ENCODE measurements at places on chromosomes 3 and 15.

DNA sequence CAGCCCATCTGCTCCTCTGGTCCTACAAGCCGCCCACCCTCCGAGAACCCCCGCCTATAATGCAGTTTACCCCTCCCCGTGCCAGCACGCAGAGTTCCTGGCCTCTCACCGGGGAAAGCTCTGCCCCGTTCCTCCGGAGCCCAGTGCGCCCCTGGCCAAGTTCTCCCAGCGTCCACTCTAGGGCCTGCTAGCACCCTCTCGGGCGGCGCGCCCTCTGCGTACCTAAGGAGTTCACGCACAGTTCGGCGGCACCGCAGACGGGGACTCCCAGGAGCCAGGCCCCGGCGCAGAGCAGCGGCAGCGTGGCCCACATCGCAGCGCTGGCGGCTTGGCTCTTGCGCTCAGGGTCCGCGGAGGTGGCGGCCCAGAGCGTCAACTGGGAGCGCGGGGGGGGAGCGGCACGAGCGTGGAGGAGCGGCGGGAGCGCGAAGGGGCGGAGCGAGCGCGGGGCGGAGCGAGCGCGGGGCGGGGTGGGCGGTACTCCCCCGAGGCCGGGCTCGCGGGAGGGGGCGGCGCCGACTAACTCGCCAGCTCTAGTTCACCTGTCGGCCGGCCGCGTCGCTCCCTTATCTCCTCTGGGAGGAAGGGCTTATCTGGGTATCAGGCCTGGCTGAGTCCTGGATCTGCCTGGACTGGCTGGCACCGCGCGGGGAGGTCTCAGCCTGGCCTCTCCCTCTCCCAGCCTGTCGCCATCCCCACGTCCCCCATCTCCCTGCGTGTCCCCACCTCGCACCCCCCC, at the start of gene CTSH:
Gene CTSH (minus strand): TSS at position 378 of the 739 bp plus-strand sequence. CDS start 65 bp downstream, at position 313.
- peak; percentile 37 for DNase-seq

GRCh38 chr15:41417418-41418195, 712 bp downstream of the RTF1 start:
- peak; percentile 2 for DNase-seq

DNA sequence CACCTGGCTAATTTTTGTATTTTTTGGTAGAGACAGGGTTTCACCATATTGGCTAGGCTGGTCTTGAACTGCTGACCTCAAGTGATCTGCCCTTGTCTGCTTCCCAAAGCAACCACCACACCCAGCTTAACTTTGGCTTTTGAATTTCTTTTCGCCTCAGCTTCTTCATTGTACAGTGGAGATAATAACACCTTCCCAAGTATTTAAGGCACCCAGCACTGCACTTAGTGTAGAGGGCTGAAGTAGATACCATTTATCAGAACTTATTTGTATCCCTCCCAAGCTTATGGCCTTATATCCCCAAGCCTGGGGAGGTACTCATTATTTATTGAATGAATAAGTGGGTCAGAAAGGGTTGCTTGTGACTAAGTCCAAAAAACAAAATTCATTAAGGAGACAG, 2.3 kb downstream of the SQOR start:
- no peak for DNase-seq

DNA sequence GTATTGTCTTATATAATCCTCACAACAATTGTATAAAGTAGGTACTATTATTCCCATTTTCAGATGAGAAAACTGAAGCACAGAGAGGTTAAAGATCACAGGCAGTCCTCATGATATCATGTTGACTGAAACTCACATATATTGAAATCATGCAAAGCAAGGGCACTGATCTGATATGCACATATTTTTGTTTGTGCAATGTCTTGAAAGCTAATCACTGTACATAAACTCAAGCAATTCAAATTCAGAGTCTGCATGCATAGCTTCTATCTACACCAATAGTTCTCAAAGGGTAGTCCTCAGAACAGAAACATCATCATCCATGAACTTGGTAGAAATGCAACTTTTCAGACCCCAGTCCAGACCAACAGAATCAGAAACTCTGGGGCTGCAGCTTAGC, 119.2 kb upstream of the STT3B start:
- DNase-seq: no peak

DNA sequence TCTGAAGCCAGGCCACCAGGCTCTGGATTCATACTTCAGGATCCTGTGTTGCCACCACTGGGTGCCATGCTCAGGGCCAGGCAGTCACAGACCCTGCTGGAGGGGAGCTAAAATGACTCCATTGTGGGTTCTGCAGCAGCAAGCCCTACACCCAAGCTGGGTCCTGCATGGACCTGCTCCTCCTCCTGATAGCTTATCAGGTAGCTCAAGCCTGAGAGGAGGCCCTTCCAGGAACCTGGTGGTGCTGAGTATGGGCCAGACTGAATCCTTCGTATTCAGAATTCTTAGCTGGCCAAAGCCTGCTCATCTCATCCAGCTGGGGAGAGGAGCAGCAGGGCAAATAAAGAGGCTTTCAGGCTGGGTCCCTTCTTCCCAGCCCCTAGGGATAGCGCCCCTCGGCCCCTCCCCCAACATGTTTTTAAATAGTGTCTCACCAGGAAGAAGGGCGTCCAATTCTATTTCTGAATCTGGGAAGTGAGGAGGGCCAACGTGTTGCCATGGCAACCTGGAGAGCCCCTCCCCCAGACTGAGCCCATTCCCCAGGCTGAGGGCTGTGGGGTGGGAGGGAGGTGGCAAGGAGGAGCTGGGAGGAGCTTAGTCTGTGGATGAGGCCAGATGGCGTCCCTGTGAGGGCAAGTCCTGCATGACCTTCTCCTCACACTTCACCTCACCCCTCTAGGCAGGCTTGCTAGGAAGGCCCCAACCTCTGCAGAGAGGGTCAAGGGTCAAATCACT, 11.0 kb upstream of the CAMKV start:
- no peak for DNase-seq

DNA sequence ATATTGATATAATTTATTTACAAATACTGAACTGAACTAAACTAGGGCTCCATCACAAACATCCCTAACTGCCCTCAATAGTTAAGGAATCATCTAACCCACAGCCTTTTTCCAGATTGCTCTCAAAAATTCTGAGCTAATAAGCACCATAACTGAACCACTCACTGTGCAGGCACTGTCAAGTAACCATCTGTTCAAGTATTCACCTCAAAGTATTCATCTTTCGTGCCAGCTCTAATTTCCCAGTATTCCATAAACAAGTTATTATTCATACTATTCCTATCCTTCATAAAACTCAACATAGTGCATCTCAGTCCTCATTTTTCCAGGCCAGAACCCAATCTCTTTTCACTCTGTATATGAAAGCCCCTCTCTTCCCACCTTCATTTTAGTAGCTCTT, 41.1 kb downstream of the THBS1 start:
- no peak for DNase-seq

GRCh38 chr3:117380631-117381030, 671.1 kb downstream of the TUSC7 start:
- no peak for DNase-seq

DNA sequence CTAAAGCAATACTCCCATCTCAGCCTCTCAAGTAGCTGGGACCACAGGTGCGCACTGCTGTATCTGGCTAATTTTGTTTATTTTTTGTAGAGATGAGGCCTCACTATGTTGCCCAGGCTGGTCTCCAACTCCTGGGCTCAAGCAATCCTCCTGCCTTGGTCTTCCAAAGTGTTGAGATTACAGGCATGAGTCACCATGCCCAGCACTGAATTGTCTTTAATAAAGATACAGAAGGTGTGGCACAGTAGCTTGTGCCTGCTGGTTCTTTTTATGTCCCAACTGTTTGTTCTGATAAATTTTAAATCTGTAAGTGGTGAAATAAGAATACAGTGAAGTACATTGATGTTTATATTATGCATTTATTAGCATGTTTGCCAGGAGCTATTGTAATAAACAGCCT, 20.6 kb upstream of the TRAK1 start:
- no peak for DNase-seq
